Mucosa of descending colon (tissue), 3 donors: ENCODE measurements at places on chromosomes 4 and X.

- no peak for DNase-seq
Measured at GRCh38 chr4:73053974-73054480, 15.5 kb downstream of the COX18 start.

- DNase-seq, result no peak
Measured at GRCh38 chrX:47196098-47196497, 2.5 kb downstream of the UBA1 start.

- DNase-seq, result peak; percentile 28
Measured at GRCh38 chr4:156941940-156942548, 29.6 kb downstream of the PDGFC start.

DNA sequence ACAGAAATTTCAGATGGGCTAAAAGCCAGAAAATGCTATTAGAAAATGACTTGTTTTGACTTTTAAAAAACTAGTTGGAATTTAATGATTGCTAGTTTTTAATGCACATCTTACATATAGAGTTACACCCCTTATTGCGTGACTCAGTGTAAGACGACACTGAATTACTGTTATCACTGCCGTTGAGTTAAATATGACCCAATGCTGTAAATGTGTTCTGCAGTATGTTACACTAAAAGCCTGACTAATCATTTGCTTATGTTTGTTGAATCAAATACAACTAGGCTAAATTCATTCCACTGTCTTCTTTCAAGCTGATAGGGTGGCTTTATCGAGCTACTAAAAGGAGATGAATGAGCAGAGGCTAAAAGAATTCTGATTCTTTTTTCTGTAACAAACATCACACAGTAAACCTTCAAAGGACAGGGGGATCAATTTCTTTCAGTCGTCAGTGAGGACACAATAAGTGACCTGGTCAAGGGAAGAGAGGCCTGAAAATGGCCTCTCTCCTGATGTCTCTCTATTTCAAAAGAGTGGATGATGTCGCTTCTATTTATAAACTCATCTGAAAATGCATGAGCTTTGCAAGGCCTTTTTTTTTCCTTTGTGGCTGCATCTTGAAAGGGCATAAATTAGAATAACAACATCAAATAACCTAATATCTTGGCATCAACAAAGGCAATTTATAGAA is 142.2 kb upstream of the KCNIP4 start:
- no peak for DNase-seq

DNA sequence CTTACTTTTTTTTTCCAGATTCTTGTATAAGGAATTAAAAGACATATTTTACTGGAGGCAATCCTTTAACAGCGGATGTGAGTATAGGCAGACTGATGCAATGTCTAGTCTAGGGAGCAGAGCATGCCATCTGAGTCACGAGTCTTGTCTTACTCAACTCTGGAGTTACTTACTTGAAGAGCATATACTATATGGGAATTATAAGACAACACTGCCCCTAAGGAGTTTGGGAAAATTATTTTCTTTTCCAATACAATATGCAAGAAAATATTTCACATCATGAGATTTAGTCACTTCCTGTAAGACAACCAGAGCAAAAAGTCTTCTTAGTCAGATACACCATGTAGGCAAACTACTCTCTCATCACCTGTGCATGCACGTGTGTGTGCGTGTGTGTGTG is 537.3 kb upstream of the FTHL17 start:
- no peak for DNase-seq

DNA sequence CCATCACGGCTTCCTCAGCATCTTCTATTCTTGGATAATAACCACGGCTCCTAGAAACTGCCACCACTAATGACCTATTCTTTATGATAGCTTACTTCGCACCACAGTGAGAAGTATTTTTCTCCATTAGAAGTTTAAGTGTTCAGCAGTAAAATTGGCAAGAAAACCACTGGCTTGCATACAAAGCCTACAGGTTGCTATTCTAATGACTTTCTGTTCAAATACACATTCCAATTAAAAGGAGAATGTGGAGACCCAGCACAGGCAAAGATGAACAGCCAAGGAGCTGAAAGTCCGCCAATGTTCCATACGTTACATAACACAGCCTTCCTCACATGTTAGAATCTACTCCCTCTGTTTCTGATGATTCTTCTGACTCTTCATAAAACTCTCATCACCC is 875.0 kb upstream of the PRKX start:
- DNase-seq, result no peak

- DNase-seq, result no peak
Measured at GRCh38 chr4:42412251-42412650, 15.0 kb downstream of the SHISA3 start.

GRCh38 chrX:72685810-72686456 is 28.2 kb downstream of the PHKA1 start:
- DNase-seq, result no peak

DNA sequence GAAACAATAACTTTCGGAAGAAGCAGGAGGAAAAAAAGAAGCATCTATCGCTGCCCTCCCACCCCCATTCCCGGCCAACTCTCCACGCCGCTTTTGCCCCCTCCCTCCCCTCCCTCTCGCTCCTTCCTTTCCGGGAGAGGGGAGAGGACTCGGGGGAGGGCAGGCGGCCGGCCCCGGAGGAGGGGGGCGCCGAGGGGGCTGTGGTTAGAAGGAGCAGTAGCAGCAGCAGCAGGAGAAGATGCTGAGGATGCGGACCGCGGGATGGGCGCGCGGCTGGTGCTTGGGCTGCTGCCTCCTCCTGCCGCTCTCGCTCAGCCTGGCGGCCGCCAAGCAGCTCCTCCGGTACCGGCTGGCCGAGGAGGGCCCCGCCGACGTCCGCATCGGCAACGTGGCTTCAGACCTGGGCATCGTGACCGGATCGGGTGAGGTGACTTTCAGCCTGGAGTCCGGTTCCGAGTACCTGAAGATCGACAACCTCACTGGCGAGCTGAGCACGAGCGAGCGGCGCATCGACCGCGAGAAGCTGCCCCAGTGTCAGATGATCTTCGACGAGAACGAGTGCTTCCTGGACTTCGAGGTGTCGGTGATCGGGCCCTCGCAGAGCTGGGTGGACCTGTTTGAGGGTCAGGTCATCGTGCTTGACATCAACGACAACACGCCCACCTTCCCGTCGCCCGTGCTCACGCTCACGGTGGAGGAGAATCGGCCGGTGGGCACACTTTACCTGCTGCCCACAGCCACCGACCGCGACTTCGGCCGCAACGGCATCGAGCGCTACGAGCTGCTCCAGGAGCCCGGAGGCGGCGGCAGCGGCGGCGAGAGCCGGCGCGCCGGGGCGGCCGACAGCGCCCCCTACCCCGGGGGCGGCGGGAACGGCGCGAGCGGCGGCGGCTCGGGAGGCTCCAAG is 1.3 kb downstream of the PCDH7 start:
- peak; percentile 69 for DNase-seq

DNA sequence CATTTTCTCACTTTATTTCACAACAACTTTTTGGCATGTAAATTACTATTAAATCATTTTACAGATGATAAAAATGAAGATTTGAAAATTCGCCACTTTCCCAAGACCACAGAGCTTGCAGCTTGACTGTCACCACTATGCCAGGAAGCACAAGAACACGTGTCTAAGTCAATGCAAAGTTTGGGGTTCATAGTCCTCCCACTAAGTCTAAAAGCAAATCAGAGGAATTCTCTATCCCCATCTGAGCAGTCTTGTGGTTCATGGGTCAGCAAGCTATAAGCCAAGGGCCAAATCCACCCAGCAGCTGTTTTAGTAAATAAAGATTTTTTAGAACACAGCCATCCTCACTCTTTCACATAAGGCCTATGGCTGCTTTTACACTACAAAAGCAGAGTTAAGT is 833.3 kb upstream of the INTU start:
- no peak for DNase-seq

GRCh38 chrX:130916636-130917422 is 13.8 kb upstream of the ENOX2 start:
- no peak for DNase-seq

DNA sequence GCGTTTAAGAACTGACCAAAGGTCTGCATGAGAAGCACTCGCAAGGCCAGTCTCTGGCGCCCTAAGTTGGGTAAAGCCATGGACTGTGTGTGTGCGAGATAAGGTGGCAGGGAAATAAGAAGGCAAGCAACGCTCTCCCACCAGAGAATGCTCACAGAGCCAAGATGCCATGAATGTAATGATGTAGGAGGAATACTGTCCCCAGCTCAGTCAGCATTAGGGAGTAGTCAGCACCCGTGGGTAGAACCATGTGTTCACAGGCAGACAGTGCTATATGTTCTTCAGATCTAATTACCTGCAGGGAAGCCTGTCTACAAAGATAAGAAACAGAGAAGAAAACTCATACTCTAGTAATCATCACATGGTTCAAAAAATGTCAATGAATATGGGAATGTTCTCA is 68.8 kb downstream of the SEC24D start:
- DNase-seq, result no peak

DNA sequence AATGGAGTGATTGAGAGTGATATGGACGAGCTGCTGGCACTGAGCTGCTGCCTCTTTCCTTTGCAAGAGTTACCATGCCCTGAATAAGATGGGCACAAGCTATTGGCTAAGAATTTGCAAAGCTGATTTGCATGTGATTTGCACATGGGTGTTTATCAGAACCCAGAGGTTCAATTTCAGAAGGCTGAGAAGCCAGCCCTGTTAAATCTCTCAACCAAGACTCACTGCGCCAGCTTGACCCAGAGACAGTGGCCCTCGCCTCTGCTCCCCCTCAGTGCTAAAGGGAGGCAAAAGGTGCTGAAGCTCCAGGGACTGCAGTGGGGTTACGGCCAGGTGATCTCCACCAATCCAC is 701 bp downstream of the ARHGAP4 start:
- DNase-seq, result no peak

DNA sequence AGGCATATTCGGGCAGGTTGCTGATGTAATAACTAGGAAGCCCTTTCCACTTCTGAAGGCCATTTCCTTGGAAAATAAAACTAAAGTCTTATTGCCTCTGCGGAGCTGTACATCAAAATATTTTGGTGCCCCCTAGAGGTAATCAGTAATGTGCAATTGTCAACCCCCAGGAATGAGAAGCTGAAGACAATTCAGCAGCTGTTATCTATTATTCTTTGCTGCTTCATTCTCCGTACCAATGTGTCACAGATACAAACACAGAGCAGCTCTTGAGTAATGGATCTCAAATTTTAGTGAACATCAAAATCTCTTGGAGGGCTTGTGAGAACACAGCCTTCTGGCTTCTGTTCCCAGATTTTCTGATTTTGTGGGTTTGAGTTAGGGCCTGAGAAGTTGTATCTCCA is 3.5 kb upstream of the SLIT2 start:
- no peak for DNase-seq

- DNase-seq, result no peak
Measured at GRCh38 chr4:8136529-8136928, 22.1 kb downstream of the ABLIM2 start.

DNA sequence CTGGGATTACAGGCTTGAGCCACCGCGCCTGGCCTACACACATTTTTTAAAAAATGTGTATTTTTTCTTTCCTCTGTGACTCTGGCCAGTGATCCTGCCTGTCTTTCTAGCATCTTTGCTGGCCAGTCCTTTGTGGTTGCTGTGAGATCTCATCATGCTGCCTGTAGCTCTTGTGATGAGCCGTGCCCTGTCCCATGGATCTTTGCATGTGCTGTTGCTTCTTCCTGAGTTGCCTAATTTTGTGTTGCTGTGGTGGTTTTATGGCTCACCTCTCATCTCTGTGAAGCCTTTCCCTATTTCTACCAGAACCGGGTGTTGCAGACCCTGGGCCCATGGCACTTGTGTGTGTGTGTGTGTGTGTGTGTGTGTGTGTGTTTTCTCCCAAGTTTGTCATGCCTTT is 8.3 kb downstream of the NSD2 start:
- DNase-seq, result no peak

DNA sequence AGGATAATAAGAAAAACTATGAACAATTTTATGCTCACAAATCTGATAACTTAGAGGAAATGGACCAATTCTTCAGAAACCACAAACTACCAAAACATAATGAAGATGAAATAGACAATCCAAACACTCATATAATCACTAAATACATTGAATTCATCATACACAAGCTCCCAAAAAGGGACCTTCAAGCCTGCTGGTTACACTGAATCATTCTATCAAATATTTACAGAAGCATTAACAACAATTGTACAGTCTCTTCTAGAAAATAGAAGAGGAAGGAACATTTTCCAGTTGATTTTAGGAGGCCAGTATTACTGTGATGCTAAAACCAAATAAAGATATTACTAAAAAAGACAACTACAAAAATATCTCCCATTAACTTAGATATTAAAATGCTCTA is 88.3 kb downstream of the IL15 start:
- DNase-seq, result no peak

- no peak for DNase-seq
Measured at GRCh38 chr4:144820011-144820727, 174.2 kb downstream of the HHIP start.

GRCh38 chr4:48635310-48635709 is 144.8 kb downstream of the FRYL start:
- no peak for DNase-seq
